NCI-H187 treated with DMSO at 0.1 percent for 48 hours (cell line): ENCODE measurements at places on chromosomes 16 and 17.

DNA sequence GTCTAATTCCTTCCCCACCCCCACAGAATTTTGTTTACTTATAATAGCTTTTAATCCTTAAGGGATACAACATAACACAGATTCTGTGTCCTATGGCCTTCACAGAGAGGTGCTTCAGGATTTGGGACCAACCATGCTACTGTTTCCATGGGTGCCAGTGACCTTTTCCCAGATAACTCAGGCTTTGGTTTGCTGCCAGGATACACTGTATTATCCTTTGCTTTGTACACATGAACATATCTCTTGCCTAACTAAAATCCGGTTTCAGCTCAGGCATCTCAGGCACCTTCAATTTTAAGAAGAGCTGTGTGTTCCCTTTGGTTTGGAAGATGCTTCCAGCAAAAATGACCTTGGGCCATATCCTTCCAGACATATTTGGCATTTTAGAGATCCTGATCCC, 428.4 kb upstream of the CDH5 start:
- DNase-seq, result no peak

- no peak for DNase-seq
Measured at GRCh38 chr16:89401205-89401604, 89.2 kb downstream of the ANKRD11 start.

DNA sequence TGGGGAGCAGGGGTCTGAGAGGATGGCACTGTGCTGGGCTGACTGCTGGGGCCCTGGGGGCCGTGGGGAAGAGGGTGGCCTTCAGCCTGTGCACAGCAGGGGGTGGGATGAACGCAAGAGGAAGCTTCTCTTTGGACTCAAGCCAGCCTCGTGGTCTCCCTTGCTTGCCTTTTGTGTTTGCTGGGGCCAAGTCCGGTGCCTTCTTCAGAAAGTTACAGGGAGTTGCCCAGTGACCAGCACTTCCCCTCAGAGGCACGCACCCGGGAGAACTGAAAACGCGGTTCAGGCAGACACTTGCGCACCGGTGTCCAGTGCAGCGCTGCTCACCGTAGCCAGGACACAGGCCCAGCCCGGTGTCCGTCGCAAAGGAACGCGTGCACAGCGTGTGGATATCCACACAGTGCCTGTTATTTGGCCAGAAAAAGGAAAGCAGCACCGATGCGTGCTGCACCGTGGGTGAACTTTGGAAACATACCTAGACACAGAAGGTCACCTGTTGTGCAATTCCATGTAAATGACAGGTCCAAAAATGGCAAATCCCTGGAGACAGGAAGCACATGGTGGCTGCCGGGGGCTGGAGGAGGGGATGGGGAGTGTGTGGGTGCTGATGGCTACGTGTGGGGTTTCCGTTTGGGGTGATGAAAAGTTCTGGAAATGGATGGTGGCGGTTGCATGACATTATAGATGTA, 29.4 kb upstream of the NUDT16L1 start:
- DNase-seq, result no peak

DNA sequence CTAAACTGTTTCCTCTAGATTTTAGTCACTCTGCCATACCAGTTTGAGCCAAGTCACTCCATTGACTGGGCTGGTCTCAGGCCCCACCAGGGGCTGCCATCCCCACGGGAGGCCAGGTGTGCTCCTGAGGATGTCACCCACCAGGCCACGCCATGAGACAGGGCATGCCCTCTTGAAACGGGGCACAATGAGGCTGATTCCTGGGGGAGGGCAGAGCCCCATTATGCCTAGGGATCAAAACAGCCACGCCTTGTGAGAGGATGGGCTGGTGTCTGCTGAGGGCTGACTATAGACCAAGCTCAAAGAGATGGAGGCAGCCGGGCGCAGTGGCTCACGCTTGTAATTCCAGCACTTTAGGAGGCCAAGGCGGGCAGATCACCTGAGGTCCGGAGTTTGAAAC, 21.5 kb downstream of the GINS2 start:
- DNase-seq, result no peak

GRCh38 chr16:80300456-80300855, 240.3 kb upstream of the DYNLRB2 start:
- no peak for DNase-seq

GRCh38 chr16:50151756-50152155, 1.4 kb upstream of the TENT4B start:
- no peak for DNase-seq

GRCh38 chr17:68207651-68208253, 40.1 kb upstream of the AMZ2 start:
- no peak for DNase-seq

GRCh38 chr16:21684199-21684598, 20.4 kb downstream of the OTOA start:
- DNase-seq, result no peak

DNA sequence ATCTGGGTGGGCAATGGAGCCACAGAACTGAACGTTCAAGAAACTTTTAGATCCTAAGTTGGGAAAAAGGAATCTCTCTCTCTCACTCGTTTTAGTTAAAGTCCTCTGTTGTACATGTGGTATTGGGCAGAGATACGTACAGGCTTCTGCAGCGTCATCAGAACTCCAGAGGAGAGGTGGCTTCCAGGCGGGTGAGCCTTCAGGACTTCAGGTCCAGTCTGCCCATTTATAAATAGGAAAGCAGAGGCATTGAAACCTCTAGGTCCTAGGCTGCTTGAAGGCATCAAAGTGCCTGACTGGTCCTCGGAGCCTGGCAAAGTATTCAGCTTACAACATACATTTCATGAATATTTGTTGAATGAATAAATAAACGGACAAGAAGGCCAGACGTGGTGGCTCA, 8.1 kb upstream of the TNFRSF13B start:
- DNase-seq, result no peak

DNA sequence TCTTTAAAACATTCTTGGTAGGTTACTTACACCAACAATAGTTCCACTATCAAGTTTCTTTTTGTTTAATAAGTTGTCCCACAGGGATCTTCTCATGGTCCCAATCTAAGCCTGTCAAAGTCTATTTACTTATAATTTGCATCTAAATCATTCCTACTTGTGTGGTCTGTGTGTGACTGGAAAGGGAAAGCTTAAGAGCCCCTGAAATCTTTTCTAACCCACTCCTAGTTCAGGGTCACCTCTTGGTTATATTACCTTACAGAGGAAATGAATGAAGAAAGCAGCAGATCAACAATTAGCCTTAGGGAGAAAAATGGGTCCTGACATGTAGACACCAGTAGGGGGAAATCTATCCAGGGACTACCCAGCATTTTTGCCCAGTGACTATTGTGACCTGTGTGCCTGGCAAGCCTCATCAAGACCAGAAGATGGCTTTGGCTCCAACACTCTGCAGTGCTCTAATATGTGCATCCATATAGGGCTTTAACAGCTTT, 110.4 kb upstream of the HAS3 start:
- DNase-seq, result no peak

- no peak for DNase-seq
Measured at GRCh38 chr17:76446449-76447231, 6.3 kb downstream of the UBE2O start.

DNA sequence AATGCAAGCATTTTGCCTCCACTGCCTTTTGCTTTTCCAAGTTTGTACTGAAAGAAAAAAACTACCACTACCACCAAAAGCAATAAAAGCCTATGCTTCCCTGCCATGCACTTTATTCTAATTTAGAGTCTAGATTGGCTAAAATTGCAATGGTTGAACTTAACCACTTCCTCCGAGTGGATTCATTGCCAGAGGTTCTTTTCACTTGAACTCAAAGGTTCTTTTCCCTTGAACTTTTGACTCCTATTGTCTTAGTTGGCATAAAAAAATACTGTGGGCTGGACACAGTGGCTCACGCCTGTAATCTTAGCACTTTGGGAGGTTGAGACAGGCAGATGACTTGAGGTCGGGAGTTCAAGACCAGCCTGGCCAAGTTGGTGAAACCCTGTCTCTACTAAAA, 319.8 kb upstream of the GOT2 start:
- no peak for DNase-seq

- no peak for DNase-seq
Measured at GRCh38 chr17:38587947-38588787, 17.6 kb downstream of the SRCIN1 start.

DNA sequence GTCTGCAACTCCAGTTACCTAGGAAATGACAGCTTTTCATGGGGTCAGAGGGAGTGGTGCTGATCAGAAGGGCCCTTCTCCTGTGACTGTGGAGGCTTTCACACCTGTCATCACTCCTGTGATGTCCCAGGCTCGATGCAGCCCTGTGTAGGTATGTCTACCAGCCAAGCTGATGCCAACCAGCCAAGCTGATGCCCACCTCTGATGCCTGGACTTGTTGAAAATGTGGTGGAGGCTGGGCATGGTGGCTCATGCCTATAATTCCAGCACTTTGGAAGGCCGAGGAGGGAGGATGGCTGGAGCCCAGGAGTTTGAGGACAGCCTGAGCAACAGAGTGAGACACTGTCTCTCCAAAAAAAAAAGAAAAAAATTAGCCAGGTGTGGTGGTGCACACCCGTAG, 33.7 kb upstream of the RGS9 start:
- no peak for DNase-seq

- no peak for DNase-seq
Measured at GRCh38 chr16:23861874-23862273, 26.1 kb downstream of the PRKCB start.

DNA sequence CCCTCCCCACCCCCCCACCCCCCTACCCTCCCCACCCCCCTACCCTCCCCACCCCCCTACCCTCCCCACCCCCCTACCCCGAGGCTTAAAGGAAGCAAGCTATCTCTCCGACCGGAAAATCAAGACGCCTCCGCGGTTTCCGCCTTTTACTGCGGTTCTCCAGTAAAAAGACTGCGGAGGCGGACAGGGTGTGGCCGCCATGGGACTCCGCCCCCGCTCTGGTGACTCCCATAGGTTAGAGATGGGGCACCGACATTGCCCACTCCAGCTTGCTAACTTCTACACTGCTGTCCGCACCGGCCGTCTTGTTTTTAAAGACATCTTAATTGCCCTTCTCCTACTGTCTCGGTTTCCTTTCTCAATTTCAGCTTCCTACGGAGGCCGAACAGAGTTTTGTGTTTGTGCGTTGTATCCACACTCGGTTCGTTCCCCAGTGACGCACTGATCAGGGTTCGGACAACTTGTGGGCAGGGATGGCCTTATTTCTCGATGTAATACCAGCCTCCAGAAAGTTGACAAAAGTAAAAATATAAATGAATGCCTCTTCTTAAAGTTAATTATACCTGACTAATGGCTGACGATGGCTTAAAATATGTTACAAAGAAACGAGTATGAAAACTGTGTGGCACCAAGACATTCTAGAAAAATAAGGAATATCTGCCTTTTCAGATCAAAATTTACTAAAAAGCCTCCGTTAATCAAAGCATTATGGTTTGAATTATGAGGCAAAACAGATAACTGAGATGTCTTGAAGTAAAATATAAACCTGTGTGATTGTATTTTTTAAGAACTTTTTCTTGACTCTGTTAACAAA, 1.1 kb upstream of the ZNF200 start:
- DNase-seq, result no peak

DNA sequence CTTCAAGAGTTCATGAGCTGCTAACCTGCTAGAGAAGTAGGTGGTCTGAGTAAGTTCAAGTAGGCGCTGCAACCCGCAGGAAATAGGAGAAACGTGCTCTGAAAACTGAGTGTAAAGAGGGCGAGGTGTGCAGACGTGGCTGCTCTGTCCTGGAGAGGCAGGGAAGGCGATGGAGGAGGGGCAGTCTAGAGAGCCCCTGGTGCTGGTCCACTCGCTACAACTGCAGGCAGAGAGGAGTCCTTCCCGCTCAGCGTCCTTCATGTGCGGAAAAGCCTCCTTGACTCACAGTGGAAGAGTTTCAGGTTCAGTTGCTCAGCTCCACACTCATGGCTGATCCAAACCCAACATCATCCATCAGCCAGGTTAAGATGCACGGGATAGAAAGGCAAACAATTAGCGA, 12.1 kb downstream of the ABCA3 start:
- peak; percentile 63 for DNase-seq

GRCh38 chr16:10618710-10619209, 38.4 kb upstream of the EMP2 start:
- no peak for DNase-seq

GRCh38 chr16:73023752-73024570, 24.0 kb downstream of the ZFHX3 start:
- DNase-seq, result no peak

GRCh38 chr17:76253841-76254240, 11.3 kb upstream of the UBALD2 start:
- no peak for DNase-seq

DNA sequence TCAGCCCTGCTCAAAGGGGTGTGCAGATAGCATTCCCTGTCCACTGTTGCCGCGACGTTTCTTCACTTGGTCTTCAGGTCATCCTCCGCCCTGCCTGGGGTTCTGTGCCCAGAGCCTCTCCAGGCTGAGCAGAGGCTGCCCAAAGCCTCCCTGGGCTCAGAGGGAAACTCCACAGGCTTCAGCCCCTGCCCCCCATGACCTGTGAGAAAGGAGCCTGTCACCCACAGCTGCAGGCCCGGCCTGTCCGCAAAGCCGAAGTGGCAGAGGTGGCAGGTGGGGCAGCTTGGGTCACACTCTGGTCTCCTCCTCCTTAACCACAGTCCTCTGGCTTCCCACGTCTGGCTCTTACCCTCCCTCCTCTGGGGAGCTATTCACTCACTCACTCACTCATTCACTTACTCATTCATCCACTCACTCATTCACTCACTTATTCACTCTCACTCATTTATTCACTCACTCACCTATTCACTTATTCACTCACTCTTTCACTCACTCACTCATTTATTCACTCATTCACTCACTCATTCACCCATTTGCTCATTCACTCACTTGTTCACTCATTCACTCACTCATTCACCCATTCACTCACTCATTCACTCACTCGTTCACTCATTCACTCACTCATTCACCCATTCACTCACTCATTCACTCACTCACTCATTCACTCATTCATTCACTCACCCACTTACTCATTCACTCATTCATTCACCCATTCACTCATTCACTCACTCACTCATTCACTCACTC, 7.1 kb upstream of the CPSF4L start:
- DNase-seq, result no peak

DNA sequence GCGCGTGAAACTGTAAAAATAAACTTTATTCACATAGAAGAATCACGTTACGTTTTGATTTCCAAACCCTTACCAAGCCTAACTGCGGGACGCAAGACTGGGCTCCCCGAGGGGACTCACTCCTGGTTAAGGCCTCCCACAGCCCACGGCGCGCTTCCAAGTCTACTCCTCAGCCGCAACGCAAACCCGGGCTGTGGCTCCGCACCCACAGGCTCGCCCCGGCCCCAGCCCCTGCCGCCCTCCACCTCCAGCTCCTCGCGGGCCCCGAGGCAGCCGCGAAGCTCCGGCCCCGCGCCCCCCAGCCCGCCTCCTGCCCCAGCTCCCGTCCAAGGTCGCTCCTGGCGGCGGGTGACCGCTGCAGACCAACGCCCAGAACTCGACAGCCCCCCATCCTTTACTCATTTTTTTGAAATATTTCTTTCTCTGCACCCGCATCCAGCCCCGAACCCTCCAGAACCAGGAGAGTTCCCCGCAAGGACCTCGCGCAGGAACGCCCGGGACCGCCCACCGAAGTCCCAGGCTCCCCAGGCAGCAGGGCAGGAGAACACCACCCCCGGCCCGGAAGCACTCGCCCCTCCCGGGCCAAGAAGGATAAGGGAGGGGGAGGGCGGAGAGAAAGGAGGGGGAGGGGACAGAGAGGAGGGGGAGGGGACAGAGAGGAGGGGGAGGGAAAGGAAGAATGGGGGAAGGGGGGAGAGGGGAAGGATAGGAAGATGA, 912 bp downstream of the USP22 start:
- no peak for DNase-seq

GRCh38 chr17:80760511-80760911, 215.9 kb downstream of the RPTOR start:
- peak; percentile 89 for DNase-seq

GRCh38 chr16:59192551-59193199, 458.6 kb upstream of the GOT2 start:
- DNase-seq, result no peak

GRCh38 chr17:78736526-78737079, 45.5 kb downstream of the CYTH1 start:
- DNase-seq, result peak; percentile 51
